ENCODE measurements at places on chromosomes 5 and 9.

- DNase-seq = no peak
These were observed at the start of gene SVEP1 for GRCh38 chr9:110579034-110579861. Gene SVEP1, minus strand, starts transcription at chr9:110579741. Its CDS starts 198 bp downstream, at chr9:110579543.

DNA sequence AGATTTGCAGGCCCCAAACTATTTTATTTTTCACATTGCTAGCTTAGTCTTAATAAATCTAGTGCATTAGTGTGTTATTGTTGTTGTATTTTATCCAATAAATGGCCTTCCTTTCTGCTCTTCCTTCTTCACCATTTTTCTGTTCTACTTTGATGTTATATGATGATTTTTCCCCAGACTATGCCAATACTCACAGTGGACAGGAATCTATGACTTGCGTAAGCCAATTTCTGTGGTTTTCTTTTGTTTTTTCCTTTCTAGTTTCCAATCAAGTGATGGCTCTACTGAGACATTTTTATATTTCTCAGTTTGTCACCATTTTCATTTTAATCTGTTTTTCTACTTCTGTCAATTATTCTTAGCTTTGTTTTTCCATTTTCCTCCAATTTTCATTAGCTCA lies 106.8 kb upstream of the FBXL7 start:
- DNase-seq = no peak

DNA sequence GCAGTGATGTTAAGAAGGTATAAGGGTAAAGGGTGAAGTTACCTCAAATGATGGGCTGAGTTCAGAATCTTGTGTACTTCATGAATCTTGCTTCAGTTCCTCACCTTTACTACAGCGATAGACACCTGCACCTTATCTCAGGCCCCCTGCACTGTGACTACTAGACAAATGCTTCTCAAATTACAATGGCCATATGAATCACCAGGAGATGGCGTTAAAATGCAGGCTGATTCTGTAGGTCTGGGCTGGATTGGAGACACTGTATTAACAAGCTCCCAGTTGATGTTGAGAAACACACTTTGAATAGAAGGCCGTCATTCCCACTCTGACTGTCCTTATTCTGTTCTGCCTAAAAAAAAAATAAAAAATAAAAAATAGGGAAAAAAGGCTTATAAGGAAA lies 29.8 kb downstream of the TARS1 start:
- no peak for DNase-seq

- DNase-seq = no peak
These were observed 360.6 kb downstream of the MTRR start for GRCh38 chr5:8229551-8229950.

- DNase-seq = no peak
These were observed 91.7 kb upstream of the ADAMTSL1 start for GRCh38 chr9:18382243-18382642.

GRCh38 chr9:133726401-133727276 lies 11.5 kb downstream of the SARDH start:
- no peak for DNase-seq

DNA sequence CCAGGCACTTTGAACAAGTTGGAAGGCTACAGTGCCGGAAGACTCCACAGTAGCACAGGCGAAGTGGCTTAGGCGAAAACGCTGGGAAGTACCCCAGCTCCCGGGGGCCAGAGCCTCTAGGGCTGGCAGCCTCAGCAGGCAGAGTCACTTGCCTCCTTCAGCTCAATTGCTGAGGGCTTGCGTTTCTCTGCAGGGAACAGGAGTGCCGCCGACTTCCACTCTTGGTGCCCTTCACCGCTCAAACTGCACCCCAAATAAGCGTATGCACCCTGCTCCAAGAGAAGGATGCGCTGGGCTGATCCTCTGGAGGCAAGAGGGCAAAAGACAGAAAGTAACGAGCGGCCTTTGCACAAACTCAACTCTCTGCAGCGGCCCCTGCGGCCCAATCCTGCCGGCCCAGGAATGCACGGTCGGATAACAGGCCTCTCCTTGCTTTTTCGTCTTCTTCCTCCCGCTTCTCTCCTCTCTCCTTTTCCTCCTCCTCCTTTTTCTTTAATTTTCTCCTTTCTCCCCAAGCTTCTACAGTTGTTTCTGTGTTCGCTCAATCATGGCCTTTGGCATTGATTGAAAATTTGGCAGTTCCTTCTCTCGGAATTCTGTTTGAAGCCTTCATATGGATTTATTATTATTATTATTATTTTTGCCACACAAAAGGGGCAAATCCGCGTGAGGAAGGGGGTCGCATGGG lies 1.1 kb upstream of the S1PR3 start:
- no peak for DNase-seq

DNA sequence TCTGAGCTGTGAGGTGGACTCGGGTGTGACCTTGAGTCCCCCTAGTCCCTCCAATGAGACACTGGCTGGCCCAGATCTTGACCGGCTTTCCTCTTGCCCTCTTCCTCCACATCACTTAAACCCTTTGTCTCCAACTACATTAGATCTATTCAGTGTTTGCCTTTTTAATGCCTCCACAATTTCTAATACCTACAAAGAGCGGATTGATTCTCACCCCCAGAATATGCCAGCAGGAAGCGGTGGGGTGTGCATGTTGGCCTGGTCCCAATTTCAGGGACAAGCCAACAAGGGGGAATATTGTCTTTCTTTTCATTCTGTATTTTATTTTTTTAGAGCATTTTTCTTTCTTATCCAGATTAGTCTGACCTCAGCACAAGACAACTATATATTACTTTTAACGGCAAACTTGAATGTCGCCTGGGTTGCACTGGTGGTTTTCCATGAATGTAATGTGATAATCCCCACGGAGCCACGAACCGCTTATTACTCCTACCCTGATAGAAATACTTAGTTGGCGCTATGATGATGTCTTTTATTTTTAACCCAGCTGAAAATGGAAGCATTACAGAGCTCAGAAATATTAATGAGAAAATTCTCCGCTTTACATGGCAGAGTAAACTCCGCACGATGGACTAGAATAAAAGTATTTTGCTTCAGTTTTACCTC lies 68.5 kb upstream of the MYO10 start:
- DNase-seq = no peak

- no peak for DNase-seq
These were observed 27.0 kb upstream of the SLC22A5 start for GRCh38 chr5:132342291-132343180.

DNA sequence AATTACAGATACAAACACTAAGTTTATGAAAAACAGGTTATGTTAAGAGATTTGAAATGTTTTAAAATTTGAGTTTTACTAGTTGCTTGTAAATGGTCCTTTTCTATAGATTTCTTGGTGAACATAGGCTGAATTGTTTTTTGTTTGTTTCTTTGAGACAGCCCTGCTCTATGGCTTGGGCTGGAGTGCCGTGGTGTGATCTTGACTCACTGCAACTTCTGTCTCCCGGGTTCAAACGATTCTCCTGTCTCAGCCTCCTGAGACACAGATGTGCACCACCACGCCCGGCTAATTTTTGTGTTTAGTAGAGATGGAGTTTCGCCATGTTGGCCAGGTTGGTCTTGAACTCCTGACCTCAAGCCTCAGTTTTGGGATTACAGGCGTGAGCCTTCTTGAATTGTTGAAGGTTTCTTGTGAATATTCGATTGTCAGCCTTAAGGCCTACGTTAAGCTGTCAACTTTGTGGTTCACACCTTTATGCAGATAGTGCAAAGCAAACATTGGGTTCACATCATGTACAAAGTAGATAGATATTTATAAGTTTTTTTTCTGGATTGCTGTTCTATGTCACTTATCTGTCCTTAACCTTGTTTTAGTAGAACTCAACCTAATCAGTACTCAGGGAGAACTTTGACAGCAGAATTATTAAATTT lies 26.2 kb downstream of the UHRF2 start:
- no peak for DNase-seq

GRCh38 chr5:164059471-164059870 lies 554.1 kb downstream of the MAT2B start:
- no peak for DNase-seq

- DNase-seq = no peak
These were observed 7.8 kb upstream of the FER start for GRCh38 chr5:108739906-108740305.

DNA sequence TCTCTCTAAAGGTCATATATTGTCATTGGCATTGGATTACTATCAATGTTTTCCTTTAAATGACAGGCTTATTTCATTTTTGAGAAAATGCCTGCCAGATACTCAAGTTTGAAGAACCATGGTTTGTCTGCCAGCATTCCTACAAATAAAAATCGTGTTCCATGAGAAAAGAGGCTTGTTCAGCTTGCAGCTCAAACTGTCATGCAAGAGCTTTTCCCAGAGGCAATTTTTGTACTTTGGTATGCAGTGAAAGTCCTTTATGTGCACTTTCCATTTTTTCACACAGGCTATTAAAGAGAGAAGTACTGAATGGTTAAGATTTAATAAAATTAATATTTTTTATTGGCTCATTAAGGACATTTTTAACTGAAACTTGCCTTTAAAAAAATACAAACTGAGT lies 110.4 kb downstream of the FBXO4 start:
- no peak for DNase-seq

- no peak for DNase-seq
These were observed 21.6 kb upstream of the SPATA31D4 start for GRCh38 chr9:81906671-81907070.

DNA sequence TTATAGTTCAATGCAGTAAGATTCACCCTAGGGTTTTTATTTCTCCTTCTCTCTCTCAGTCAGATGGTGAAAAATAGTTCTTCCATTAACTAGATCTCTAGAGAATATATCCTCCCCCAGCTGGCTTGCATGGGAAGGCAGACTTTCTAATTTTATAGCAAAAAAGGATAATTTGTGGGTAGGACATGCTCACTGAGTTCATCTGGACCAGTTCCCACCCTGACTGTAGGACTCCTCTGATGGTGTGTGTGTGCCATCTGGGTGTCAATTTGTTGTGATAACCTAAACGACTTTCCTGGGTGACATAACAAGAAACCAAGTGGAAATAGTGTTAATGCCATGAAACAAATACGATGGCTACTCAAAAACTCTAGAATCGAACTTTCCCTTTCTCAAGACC lies 44.9 kb downstream of the APBA1 start:
- no peak for DNase-seq

Data from esophagus squamous epithelium (tissue), 5 donors.